Pons (tissue), 1 donor: ENCODE measurements at places on chromosomes 4 and X.

DNA sequence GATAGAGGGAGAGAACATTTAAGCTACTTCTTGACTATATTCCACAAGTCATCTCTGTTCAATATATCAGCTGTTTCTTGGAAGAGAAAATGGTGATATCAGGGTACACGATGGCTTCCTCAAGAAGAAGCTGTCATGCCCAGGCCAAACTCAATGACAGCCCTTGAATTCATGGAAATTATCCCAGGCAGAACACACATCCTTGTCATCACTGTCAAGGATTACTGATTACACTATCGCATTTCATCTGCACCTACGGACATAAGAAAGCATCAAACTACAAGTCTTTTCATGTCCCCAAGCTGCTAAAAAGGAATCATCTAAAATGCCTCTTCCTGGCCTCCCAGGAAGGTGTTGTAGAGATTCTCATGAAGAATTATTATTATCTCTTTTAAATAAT is 165.2 kb upstream of the SLC7A11 start:
- no peak for DNase-seq

DNA sequence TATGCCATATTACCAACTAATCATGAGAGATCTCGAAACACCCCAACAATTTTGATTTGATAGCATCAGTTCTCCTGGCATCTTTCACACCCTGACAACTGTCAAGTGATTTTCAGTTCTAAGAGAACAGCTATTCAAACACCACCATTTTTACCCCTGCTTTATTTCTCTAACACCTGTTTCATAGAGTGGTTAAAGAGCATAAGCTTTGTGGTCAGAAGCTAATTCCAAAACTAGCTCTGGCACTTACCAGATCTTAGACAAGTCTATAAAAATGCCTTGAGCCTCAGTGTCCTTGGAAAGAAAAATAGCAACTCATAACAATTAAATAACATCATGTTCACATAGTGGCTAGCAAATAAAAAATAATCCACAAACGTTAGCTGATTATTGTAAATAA is 17.9 kb downstream of the PPA2 start:
- no peak for DNase-seq

DNA sequence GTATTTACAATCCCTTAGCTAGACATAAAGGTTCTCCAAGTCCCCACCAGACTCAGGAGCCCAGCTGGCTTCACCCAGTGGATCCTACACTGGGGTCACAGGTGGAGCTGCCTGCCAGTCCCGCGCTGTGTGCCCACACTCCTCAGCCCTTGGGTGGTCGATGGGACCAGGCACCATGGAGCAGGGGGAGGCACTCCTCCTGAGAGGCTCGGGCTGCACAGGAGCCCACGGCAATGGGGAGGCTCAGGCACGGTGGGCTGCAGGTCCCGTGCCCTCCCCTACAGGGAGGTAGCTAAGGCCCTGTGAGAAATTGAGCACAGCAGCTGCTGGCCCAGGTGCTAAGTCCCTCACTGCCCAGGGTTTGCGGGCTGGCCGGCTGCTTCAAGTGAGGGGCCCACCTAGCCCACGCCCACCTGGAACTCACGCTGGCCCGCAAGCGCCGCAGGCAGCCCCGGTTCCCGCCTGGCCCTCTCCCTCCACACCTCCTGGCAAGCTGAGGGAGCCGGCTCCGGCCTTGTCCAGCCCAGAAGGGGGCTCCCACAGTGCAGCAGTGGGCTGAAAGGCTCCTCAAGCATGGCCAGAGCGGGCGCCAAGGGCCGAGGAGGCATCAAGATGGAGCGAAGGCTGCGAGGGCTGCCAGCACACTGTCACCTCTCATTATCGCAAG is 113.9 kb downstream of the PRDM5 start:
- DNase-seq, result no peak

GRCh38 chr4:39348371-39349315 is 17.5 kb downstream of the RFC1 start:
- no peak for DNase-seq

- peak; percentile 80 for DNase-seq
Observed at GRCh38 chr4:83644677-83645659, 109.1 kb downstream of the GPAT3 start.

- DNase-seq, result no peak
Observed at GRCh38 chr4:4871242-4871572, 11.7 kb downstream of the MSX1 start.

GRCh38 chrX:118353081-118353850 is 7.4 kb downstream of the WDR44 start:
- DNase-seq, result no peak

GRCh38 chr4:67483868-67484602 is 61.3 kb downstream of the CENPC start:
- no peak for DNase-seq

GRCh38 chr4:148288448-148288847 is 153.8 kb downstream of the NR3C2 start:
- no peak for DNase-seq
